ENCODE measurements at places on chromosomes 16 and 17. TPM values are rescaled to one million over a fixed set of nuclear protein-coding genes. Genes with fewer than 3 reads are reported as not detected.

Gene LAT
- 1.3 TPM for total RNA-seq

Gene B3GNT9
- total RNA-seq = 1.7 TPM

Gene UBTF
- 59.0 TPM for total RNA-seq

Gene SULT1A2
- 0.73 TPM for total RNA-seq

Gene C17orf113
- total RNA-seq = 5.9 TPM

Gene SHCBP1
- 7.6 TPM for total RNA-seq

Gene AGRP
- not detected for total RNA-seq

Gene CIBAR2
- not detected for total RNA-seq

Gene C1QL1
- total RNA-seq = 4.3 TPM

Gene HCRT
- total RNA-seq = not detected

Gene EVPL
- not detected for total RNA-seq

Gene MYH2
- total RNA-seq = 0.91 TPM

Gene PSMD7
- total RNA-seq = 36.7 TPM

Gene CNGB1
- 3.0 TPM for total RNA-seq

Gene SPATA32
- total RNA-seq = not detected

Gene CCL3
- 4.9 TPM for total RNA-seq

Gene TBX6
- 0.45 TPM for total RNA-seq

Gene CMIP
- total RNA-seq = 44.4 TPM

Gene MYCBPAP
- 0.91 TPM for total RNA-seq

Gene NFAT5
- 46.7 TPM for total RNA-seq

Gene HOXB13
- not detected for total RNA-seq

Gene TTYH2
- total RNA-seq = 14.4 TPM

Gene CTRB1
- not detected for total RNA-seq

Gene ADAD2
- total RNA-seq = not detected

Gene TPSG1
- not detected for total RNA-seq

Gene TBC1D3K
- total RNA-seq = not detected

Gene NUP88
- total RNA-seq = 74.3 TPM

Gene KIF2B
- total RNA-seq = not detected

Measured in cerebellum (tissue), 4 donors.